Central memory CD8-positive, alpha-beta T cell (primary cell): ENCODE measurements at places on chromosomes 11 and 22.

- DNase-seq = no peak
Measured at GRCh38 chr11:83895516-83895915, 609.3 kb upstream of the CCDC90B start.

DNA sequence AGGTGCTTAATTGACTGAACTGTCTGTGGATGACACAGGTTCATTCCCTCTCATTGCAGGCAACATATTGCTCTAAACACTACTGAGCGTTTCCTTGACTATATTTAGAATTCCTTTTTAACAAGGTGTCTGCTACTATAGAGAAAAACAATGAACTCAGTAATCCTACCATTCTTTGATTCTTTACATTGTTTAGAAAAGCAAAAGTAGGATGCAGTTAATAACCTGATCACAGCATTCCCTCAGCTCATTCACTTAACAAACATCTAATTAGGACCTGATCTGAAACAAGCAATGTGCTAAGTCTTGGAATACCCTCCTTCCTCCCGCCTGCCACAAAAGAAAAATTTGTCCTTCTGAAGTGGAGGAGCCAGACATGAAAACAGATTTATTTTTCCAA lies 313.1 kb downstream of the LRRC4C start:
- no peak for DNase-seq

DNA sequence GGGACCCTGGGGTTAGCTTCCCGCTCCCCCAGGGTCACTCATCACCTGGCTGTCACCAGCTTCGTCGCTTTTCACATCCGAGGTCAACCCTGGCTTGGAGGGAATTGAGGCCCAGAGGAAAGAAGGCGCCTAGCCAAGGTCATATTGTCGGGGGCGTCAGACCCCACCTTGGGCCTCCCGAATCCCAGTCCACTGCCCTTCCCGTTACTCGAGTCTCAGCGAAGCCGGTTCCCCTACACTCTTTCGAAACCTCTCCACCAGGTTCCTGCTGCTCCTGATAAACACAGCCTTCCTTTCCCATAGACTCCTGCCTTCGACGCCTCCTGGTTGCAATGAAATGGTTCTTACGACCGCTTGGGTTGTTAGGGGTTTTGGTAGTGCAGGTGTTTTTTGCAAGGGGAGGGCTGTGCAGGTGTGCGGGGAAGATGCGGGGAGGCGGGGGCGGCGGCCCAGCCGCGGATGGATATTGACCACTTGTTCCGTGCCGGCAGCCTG lies 642 bp downstream of the NAA40 start:
- DNase-seq = no peak

- no peak for DNase-seq
Measured at GRCh38 chr11:131478341-131478740, 107.9 kb downstream of the NTM start.

- DNase-seq = no peak
Measured at GRCh38 chr11:22130462-22131053, 62.3 kb upstream of the ANO5 start.

DNA sequence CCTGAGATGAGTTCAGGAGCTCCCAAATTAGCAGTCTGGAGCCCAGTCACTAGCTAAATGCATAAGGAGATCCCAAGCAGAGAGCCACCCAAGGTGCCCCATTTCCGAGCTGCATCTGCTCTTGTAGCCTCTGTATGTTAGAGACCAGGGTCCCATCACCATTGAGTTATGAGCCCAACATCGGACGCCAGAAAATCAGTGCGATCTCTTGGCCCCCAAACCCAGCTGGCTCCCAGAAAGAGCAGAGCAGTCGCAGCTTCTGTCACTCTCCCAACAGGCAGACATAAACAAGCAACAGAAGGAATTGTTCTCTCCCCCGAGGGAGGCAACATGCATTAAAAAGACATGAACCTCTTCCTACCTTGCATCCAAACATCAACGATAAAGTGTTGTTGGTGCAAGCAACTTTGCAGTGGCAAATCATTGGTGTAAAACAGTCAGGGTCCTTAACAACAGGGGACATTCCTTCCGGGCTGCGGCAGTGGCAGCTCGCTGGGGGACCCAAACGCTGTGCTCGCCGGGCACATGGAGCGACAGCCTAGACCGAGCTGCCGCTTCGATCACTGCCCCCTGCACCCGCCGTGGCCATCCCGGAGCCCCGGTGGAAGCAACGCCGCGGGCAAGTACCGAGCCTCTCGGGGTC lies 907.1 kb downstream of the DLG2 start:
- no peak for DNase-seq

DNA sequence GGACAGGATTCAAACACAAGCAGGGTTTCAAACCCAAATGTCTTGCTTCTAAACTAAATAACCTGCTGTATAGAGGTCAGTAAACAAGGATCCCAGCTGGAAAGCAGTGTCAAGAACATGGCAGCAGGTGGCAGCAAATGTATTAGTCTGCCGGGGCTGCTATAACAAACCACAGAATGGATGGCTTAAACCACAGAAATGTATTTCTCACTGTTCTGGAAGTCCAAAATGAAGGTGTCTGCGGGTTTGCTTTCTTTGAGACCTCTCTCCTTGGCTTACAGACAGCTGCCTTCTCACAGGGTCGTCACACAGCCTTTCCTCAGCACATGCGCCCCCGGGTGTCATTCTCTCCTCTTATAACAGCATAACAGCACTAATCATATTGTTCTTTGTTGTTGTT lies 65.1 kb upstream of the LRRC55 start:
- no peak for DNase-seq

DNA sequence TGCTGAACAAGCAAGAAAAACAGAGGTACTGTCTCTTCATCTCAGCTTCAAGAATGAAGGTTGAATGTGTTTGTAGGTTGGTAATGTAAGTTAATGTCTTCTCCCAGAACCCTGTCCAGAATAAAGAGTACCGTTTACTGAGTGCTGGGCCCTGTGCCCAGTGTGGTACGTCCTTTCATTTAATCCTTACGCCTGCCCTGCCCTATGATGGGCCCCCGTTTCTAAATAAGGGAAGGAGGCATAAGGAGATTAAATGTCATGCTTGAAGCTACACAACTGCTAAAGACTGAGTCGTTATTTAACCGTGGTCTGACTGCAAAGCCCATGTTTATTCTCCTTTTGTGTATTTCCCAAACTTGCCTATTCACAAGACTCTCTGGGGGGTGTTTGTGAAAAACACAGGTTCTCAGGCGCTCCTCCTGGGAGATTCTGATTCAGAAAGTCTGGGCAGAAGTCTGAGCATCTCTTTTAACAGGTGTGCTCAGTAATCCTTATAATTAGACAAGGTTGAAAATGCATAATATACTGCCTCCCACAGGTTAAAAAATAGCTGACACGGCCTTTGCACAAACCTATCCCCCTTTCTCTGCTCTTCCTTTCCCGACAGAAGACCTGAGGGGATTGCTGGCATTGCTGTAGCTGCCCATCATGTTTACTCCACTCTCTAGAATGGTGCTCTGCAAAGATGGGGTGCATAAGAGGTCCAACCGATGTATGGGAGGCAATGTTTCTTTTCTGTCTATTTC lies 56.3 kb upstream of the ZBTB44 start:
- DNase-seq = no peak

- no peak for DNase-seq
Measured at GRCh38 chr11:119729951-119730613, 1.1 kb upstream of the NECTIN1 start.

DNA sequence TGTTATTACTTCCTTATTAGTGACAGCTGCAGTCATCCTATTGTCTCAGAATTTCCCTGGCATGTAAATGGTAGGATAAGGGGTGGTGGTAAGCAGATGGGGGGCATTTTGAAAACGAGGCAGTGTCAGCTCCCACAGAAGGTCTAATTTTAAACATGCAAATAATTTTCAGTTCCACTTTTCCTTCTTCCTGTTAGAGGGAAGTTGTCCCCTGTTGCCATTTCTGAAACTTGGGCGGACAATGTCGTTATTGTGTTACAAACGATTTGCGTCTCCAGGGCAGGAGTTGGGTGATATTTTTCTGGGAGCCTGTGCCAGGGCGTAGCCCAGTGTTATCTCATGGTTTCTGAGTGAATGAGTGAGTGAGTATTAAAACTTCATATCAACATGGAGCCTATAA lies 7.4 kb downstream of the PTPRJ start:
- no peak for DNase-seq

GRCh38 chr11:110675548-110675947 lies 36.7 kb downstream of the ARHGAP20 start:
- no peak for DNase-seq

DNA sequence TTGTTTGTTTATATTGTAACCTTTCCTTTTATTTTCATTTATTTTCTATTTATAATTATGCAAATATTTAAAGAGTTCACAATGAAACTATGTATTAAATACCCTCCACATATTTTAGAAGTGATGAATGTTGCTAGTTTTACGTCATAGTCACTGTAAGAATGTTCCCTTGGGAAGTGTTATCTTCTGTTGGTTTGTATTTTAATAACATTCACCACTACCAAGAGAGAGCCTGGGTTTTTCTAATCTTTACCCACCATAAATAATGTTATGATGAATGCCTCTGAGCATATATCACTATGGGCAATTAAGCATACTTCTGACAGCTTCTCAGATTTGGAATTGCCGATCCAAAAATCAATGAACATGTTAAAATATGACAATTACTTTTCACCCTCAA lies 80.7 kb downstream of the GGT1 start:
- DNase-seq = no peak

- no peak for DNase-seq
Measured at GRCh38 chr11:68741463-68741862, 9.9 kb downstream of the TESMIN start.

DNA sequence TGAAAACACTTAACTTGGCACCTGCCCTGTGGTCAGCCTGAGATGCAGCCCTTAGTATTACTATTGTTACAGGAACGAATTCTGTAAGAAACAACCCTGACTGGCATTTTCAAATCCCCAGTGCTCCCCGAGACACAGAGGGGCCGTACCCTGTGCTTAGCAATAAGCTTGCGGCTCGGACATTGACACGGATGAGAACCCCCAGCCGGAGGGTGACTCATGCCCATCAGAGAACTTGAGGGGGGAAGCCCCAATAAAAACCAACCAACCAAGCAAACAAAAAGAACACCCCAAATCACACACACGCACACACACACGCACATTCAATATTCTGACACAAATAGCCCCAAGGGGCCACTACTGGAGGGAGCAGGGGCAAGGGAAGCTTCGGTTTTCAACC lies 63.8 kb downstream of the SHISAL1 start:
- no peak for DNase-seq

DNA sequence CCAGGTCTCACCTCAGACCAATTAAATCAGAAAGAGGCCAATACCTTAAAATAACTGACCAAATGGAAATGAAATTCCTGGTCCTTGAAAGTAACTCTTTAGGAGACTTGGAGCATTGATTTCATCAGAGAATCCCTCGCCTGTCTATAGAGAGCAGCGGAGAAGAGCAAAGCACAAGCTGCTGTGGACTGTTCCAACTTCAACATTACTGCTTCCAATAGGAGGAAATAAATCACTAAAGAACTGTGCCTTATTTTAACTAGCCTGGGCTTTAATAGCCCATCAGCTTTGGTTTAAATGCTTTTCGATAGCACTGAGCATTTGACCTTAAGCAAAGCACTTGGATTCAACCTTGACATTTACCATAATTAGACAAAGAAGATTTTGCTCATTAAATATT lies 32.0 kb upstream of the FJX1 start:
- no peak for DNase-seq

DNA sequence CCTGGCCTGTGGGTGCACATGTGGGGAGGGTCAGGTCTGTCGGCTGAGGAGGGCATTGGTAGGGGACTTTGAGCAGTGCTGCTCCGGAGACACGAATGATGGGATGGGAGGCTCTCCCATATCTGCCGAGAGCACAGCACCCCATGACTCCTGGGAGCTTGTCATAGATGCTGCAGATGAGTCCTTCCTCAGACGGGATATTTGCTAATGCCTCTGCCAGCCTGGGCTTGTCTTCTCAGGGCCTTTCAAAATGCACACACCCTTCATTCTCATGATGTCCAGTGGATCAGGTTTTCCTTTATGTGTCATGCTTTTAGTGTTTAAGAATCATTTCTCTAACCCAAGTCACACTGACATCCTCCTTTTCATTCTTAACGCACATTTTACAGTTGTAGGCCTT lies 8.1 kb upstream of the RNH1 start:
- DNase-seq = no peak

DNA sequence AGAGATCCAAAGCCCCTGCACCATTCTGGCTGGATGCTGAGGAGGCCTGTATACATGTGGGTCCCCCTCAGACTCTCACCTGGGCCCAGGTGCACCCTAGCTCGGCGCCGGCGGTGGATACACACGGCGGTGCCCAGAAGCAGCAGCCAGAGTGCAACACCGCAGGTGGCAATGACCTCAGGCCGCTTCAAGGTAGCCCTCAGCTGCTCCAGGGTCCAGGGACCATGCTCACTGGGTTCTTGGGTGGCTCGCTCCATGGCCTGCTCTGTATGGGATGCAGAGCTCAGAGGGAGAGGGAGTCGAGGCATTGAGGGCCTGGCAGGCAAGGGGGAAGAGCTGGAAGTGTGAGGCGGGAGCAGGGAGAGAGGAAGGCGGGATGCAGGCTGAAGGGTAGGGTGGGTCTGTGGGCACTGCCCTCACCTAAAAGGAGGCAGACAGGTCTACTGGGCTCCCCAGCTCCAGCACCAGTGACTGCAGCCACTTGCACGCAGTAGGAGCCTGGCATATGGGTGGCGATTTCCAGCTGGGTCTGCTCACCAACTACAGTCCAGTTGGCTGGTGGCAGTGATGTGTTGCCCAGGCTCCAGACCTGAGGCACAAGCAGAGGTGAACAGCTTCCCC lies 3.8 kb downstream of the ROBO4 start:
- no peak for DNase-seq

GRCh38 chr22:19795617-19796008 lies 35.0 kb downstream of the TBX1 start:
- no peak for DNase-seq

GRCh38 chr11:76918941-76919386 lies 58.2 kb downstream of the ACER3 start:
- no peak for DNase-seq

GRCh38 chr11:45795379-45795778 lies 9.6 kb upstream of the SLC35C1 start:
- DNase-seq = no peak

GRCh38 chr11:73980001-73980961 lies 2.4 kb downstream of the UCP2 start:
- DNase-seq = peak; percentile 81

DNA sequence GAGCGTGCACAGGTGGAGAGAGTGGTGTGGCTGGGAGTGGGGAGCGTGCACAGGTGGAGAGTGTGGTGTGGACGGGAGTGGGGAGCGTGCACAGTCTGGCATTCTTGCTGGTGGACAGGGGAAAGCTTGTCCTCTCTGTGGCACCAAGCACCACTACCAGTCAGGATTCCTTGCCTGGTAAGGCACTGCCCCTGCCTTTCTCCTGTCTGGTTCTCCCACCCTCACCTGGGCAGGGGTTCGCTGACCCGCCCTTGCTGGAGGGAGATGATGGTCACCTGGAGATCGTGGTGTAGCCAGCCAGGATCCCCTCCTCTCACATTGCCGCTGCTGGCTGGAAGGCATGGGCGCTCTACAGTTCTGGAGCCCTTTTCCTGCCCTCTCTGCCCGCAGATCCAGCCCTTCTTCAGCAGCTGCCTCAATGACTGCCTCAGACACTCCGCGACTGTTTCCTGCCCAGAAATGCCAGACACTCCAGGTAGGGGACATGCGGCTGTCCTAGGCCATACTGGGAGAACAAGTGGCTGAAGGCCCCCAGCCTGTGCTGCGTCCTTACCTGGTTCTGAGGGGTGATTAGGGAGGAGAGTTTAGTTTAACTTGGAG lies 16.7 kb downstream of the TMEM121B start:
- DNase-seq = no peak

- DNase-seq = no peak
Measured at GRCh38 chr11:37984991-37985390, 1387.0 kb upstream of the RAG2 start.

GRCh38 chr11:79152511-79152910 lies 288.3 kb downstream of the TENM4 start:
- no peak for DNase-seq
